Mucosa of gallbladder (tissue), 1 donor: ENCODE measurements at places on chromosomes 5 and 9. TPM values are rescaled to one million over a fixed set of nuclear protein-coding genes. Genes with fewer than 3 reads are reported as not detected.

GABRP gene
- 44.3 TPM for total RNA-seq

TRIM7 gene
- 1.2 TPM for total RNA-seq

SLC31A2 gene
- total RNA-seq = 7.5 TPM

C9orf72 gene
- 12.0 TPM for total RNA-seq

UQCRQ gene
- 625 TPM for total RNA-seq

ZNG1A gene
- 20.5 TPM for total RNA-seq

CCDC192 gene
- not detected for total RNA-seq

HK3 gene
- 4.0 TPM for total RNA-seq

FGFR4 gene
- total RNA-seq = 233 TPM

TICAM2 gene
- total RNA-seq = 3.3 TPM

SVEP1 gene
- 13.1 TPM for total RNA-seq

SPATA31D4 gene
- total RNA-seq = not detected

PLPPR1 gene
- 0.29 TPM for total RNA-seq

IL3 gene
- not detected for total RNA-seq

LCN9 gene
- not detected for total RNA-seq

TYRP1 gene
- total RNA-seq = 3.5 TPM

ARL14EPL gene
- total RNA-seq = not detected

NCS1 gene
- 50.3 TPM for total RNA-seq

ACTBL2 gene
- not detected for total RNA-seq

ADGRV1 gene
- total RNA-seq = 31.9 TPM

DOCK8 gene
- 47.2 TPM for total RNA-seq

C1QTNF3 gene
- 7.0 TPM for total RNA-seq

NRG2 gene
- 14.5 TPM for total RNA-seq

RBM22 gene
- total RNA-seq = 46.1 TPM

INSL6 gene
- not detected for total RNA-seq

KIF20A gene
- total RNA-seq = 1.5 TPM

CD72 gene
- 2.4 TPM for total RNA-seq

PCDHGB3 gene
- total RNA-seq = 3.0 TPM

PTGDS gene
- 481 TPM for total RNA-seq

GOLM1 gene
- 298 TPM for total RNA-seq

REEP5 gene
- 104 TPM for total RNA-seq

PCDHGA7 gene
- total RNA-seq = 4.5 TPM

PCDHGA1 gene
- total RNA-seq = 0.72 TPM

SGCD gene
- 10.6 TPM for total RNA-seq

WDR41 gene
- total RNA-seq = 30.1 TPM

PRLR gene
- 9.3 TPM for total RNA-seq

ANKRD55 gene
- total RNA-seq = 0.20 TPM

SLC1A3 gene
- total RNA-seq = 26.2 TPM

ZNF454 gene
- 5.6 TPM for total RNA-seq

ANKRD18A gene
- 11.8 TPM for total RNA-seq

IFNE gene
- total RNA-seq = 0.23 TPM

IRGM gene
- total RNA-seq = 0.29 TPM

PCDHB9 gene
- total RNA-seq = 2.1 TPM

TEK gene
- 8.1 TPM for total RNA-seq

FBXL7 gene
- 12.1 TPM for total RNA-seq

THBS4 gene
- 1.5 TPM for total RNA-seq

FOXD4L6 gene
- total RNA-seq = not detected

TRPM6 gene
- 0.29 TPM for total RNA-seq

TSLP gene
- total RNA-seq = 4.1 TPM

FGF10 gene
- total RNA-seq = 3.5 TPM

FAT2 gene
- total RNA-seq = 0.03 TPM

PPP3R2 gene
- total RNA-seq = not detected

PCDHB14 gene
- total RNA-seq = 9.4 TPM

KCNN2 gene
- 0.17 TPM for total RNA-seq

CARTPT gene
- total RNA-seq = 0.23 TPM

SPINK5 gene
- total RNA-seq = 5.2 TPM

PCDHB10 gene
- total RNA-seq = 2.5 TPM

DNM1 gene
- 135 TPM for total RNA-seq

SPATA24 gene
- 7.3 TPM for total RNA-seq
